Fibroblast of skin of left quadriceps (primary cell): ENCODE measurements at places on chromosomes 7 and 10.

- no peak for DNase-seq
Measured at GRCh38 chr7:28818996-28819395, 139.1 kb downstream of the TRIL start.

GRCh38 chr10:127133672-127134500 is 62.5 kb downstream of the INSYN2A start:
- no peak for DNase-seq

GRCh38 chr10:82267014-82267413 is 392.0 kb downstream of the NRG3 start:
- no peak for DNase-seq

DNA sequence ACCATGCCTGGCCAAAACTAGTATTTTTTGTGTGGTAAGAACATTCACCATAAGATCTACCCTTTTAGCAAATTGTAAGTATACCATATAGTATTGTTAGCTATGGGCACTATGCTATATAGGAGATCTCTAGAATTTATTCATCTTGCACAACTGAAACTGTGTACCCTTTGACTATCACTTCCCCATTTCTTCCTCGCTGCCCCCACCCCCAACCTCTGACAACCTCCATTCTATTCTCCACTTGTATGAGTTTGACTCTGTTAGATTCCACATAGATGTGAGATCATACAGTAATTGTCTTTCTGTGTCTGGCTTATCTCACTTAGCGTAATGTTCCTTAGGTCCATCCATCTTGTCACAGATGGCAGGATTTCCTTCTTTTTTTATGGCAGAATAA is 3.6 kb downstream of the CASP7 start:
- DNase-seq, result no peak

GRCh38 chr7:106433377-106433776 is 148.6 kb upstream of the NAMPT start:
- no peak for DNase-seq

GRCh38 chr10:4663162-4663992 is 162.6 kb upstream of the AKR1E2 start:
- DNase-seq, result peak; percentile 97

DNA sequence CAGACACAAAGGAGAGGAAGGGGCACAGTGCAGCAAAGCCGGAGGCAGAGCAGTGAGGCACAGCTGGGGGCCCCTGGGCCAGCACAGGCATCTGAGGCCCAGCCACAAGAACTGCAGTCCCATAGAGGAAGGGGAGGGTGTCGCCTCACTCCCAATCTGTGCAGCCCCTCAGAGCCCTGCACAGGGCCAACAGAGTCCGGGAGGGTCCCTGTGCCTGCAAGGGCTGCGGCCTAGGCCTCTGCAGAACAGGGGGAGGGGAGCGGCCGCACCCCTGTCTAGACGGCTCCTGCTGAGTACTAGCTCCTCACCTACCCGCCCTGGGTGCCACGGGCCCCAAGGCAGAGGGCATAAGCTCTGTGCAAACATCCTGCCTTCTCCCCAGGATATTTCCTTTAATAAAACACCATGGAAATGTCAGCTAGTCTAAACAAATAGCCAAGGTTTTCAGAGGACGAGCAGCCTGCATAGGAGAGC is 32.4 kb upstream of the RET start:
- no peak for DNase-seq

GRCh38 chr10:56567580-56567979 is 206.5 kb upstream of the ZWINT start:
- no peak for DNase-seq

DNA sequence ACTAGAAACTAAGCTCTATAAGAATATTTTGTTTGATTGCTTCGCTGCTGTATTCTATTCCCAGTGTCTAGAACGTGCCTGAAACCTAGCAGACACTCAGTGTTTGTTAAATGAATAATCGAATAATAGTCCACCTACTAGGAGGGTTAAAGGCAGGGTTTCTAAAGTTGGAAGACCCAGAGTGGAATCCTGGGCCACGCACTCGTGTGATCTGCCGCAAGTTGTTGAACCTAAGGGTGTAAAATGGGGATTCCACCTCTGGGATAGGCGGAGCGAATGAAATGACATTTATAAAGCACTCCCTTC is 702 bp upstream of the AGFG2 start:
- DNase-seq, result no peak

DNA sequence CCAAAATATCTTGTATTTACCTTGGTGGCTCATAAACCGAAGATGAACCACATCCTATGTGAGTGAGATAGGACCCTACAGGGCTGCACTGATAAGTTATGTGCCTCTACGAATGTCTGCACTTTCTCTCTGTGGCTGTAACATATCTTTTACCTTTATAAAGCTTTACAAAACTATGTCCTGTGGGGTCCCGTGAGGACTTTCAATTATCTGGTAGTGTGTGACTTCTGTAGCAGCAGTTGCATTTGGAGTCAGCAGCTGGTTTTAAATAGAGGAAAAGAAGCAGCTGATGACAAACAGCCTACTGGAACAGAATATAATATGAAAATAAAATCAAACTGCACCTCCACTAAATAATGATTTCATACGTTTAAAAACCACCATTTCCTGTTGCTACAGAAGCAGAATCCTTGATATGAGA is 222.4 kb upstream of the GNAI1 start:
- DNase-seq, result no peak

DNA sequence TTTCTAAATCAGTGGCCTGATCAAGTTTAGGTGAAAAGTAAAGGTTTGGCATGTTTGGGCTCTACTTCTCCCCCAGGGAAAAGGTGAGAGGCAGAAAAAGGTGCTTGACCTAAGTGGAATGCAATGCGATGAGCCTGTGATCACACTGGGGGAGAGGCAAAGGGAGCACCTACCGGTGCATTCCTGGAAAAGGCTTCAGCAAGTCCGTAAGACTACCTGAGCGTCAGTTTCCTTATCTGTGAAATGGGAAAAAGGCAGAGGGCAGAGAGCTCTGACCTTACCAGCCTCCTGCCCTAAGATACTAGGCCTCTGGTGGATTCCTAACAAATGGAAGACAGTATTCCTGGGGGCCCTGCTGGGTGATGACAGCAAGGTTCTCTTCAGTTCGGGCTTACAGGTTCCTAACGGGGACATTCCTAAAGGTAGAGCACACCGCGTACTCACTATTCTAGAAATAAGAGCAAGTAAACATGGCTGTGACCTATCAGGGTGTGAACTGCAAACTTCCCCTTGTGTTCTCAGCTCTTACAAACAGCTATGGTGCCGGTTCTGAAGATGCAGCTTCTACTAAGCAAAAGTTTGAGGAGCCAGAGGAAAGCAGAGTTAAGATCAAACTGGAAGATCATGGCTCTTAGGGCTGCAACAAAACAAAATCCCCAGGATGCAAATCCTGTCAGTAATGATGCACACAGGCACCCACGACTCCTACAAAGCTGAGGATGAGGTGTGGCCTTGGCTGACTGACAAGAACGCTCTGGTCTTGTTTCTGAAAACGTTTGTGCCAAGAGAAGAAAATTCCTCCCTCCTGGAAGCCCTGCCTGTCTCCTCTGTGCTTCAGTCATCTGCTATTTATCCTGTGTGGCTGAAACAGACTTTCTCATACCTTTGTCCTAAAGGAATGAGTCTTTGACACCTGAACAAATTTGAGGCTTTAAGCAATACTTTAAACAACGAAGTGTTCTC is 13.3 kb upstream of the ACSL5 start:
- DNase-seq, result no peak

DNA sequence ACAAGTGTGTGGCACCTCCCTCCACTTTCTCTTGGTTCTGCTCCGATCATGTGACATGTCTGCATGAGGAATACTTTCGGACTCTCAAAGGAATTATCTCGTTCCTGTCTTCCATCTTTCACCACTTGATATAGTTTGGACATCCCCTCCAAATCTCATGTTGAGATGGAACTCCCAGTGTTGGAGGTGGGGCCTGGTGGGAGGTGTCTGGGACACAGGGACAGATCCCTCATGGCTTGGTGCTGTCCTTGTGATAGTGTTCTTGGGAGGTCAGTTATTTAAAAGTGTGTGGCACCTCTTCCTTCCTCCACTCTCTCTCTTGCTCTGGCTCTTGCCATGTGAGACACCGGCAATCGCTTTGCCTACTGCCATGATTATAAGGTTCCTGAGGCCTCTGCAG is 166.4 kb downstream of the GFRA1 start:
- DNase-seq, result no peak

DNA sequence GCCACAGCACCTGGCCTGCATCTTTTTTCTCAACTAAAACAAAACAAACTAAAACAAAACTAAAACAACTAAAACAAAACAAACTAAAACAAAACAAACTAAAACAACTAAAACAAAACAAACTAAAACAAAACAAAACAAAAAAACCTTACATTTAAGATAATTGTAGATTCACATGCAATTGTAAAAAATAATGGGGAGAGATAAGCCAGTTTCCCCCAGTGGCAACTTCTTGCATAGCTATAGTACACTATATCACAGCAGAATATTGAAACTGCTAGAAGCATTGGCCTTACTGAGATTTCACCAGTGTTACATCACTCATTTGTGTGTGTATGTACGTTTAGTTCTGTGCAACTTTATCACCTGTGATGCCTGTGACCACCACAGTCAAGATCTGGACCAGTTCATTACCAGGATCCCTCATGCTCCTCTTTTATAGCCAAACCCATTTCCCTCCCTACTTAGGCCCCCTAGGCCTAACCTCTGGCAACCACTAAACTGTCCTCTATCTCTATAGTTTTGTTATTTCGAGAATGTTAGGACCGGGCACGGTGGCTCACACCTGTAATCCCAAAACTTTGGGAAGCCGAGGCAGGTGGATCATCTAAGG is 9.3 kb downstream of the FXYD4 start:
- DNase-seq, result peak; percentile 30

DNA sequence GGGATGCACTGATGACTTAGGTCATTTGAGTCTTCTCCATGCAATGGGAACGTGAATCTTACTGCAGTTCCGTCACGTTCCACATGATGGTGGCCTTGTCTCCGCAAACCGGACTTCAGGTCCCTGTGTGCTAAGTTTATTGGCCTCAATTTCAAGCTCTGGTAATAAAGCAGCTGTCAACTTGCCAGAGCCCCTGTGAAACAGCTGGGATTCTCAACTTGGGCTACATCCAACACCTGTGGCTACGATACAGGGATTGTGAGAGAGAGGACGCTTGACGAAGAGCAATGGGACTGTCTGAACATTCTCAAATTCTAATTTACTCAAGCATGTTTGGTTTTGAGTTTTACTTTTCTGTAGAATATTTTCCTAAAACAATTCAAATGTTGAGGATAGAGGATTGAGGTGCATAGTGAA is 174.2 kb downstream of the PTN start:
- DNase-seq, result peak; percentile 64

- DNase-seq, result peak; percentile 58
Measured at GRCh38 chr7:111082351-111082750, 8.6 kb upstream of the LRRN3 start.
